Fibroblast of skin of abdomen (primary cell): ENCODE measurements at places on chromosomes 5 and 9.
A peak's percentile ranks its signal among the peaks of the same experiment; 100 is the strongest.

- DNase-seq, result peak; percentile 28
Measured at GRCh38 chr5:111800351-111800750, 43.4 kb upstream of the NREP start.

- DNase-seq, result peak; percentile 13
Measured at GRCh38 chr9:69861011-69861410, 40.4 kb downstream of the CFAP95 start.

GRCh38 chr9:71858102-71858798 is 52.7 kb downstream of the ABHD17B start:
- DNase-seq, result no peak

GRCh38 chr9:7287065-7287464 is 512.5 kb downstream of the DMAC1 start:
- DNase-seq, result no peak

DNA sequence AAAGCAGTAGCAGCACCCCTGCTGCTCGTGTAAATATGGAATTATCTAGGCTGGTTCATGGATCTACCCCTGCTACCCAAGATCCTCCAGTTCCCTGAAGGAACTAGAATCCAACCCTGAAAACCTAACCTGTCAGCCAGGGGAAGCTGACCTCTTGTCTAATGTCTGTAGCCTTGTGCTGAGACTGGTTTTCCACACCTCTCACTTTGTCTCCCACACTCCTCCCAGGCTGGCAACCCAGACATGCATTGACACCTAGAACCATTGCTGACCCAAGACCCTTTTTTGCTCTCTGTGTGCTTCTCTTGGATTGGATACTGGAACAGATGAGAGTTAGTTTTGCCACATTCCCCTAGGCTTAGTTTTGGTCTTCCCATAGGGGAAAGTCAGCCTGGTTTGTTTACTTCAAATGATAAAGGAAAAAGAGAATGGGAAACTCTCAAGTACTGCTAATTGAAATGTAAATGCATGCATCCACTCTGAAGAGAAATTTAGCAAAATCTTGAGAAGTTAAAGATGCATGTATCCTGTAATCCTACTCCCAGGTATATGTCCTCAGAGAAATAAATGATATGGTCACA is 36.6 kb upstream of the NR4A3 start:
- DNase-seq, result no peak

- DNase-seq, result peak; percentile 12
Measured at GRCh38 chr9:135602789-135603481, 36.4 kb downstream of the GLT6D1 start.

- DNase-seq, result no peak
Measured at GRCh38 chr9:126158588-126159429, 167.8 kb upstream of the MVB12B start.

- peak; percentile 74 for DNase-seq
Measured at GRCh38 chr5:96434201-96434645, 1.2 kb upstream of the PCSK1 start.

DNA sequence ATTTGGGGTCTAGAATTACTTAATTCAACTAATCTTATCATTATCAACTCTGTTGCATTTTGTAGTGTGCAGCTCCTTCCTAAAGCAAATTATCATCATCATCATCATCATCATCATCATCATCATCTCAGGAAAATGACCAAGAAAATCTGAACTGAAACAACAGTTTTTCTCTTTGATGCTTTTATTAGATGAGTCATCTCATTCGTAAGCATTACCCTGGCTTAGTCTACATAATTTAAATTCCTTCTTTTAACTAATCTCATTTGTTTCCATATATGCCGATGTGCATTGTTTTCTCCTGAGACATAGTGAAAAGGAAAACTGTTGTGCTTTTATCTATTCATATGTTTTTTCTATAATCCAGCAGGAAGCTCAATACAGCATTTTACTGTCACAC is 173.0 kb upstream of the PDE4D start:
- DNase-seq, result peak; percentile 82

DNA sequence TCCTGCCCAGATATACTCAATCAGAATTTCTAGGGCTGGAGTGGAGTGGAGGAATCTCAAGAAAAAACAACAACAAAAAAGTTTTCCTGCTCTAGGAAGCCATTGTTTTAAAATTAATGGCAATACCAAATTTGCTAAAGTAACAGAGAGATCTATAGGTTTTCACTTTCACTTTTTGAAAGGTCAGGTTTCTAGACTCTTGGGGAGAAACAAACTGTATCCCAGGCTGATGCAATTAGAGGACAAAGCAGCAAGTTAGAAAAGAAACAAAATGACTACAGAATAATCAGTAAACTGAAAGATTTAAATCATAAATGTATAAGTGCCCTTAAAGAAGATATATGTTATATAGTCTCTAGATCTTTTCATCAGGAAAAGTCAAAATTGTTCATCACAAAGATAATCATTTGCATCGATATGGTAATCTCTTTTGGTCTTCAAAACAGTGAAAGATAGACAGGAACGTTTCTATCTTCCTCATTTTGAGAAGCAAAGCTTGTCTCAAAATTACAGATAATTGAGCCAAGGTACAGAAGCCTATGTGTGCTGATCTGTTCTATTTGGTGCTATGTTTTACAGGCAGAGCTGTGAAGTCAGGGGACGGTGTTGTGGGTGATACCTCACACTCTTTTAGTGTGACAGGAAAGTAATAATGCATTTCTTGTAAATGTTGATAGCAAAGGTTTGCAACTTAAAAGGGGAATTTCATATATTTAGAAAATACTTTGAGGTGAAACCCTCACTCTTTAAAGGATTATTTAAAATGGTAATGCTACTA is 1746.6 kb upstream of the C9orf72 start:
- DNase-seq, result peak; percentile 4

DNA sequence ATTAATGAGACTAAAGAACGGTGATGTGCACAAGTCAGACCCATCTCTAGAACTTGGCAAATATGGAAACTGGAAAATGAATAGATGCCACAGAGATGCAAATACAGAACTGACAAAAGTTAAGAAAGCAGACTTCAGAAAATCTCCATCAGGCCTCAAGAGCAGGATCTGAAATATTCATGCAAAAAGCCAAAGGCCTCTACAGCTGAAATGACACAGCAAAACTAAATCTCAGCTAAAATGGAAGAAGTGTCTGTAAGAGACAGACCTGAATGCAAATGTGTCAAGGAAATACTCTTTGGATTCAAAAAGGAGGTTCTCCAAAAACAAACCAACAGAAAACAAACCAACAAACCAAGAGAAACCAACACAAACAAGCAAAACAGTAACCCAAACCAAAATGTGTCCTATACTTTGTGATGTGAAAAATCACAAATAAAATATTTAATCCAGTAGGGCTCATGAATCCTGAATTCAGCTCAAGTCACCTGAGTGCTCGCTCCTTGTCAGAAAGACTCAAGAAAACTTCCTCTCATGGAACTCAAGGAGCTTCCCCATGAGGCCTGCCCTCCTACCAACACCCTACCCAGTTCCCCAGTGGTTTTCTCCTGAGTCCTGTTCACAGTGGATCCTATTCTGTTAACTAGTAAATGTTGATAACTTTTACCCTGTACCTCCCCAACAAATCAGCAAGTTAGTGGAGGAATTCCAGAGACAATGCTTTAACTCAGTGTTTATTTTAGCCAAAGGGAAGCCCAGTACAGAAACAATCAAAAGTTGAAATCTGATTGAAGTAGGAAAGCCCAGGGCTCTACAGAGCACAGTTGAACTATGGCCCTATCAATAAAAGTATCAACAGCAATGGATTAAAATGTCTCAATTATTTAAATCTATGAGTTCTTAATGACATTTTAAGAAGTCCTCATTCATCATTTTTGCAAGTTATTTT is 14.6 kb downstream of the MRPS27 start:
- no peak for DNase-seq

GRCh38 chr5:169706758-169707450 is 69.8 kb downstream of the DOCK2 start:
- DNase-seq, result peak; percentile 60

DNA sequence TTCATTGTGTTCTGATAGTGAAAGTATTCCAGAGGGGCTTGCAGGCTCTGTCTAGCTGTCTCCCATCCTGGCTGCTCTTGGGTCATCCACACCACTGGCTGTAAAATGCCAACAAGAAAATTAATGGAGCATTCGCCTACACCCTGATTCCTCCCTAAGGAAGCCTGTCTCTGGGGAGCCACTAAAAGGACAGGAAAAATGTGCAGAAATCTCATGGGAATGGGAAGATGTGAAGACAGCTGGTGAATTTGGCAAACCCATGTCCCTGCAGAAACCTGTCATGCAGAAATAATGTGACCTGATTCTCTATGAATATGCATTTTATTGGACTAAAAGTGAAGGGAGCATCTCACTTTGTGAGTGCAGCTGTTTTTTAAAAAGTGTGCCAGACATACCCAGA is 265.6 kb downstream of the TUSC1 start:
- DNase-seq, result no peak

GRCh38 chr5:100803397-100803796 is 99.7 kb downstream of the ST8SIA4 start:
- DNase-seq, result peak; percentile 23

- DNase-seq, result no peak
Measured at GRCh38 chr5:16548812-16549211, 68.0 kb downstream of the RETREG1 start.

GRCh38 chr5:170504616-170505266 is 921 bp downstream of the KCNIP1 start:
- no peak for DNase-seq

DNA sequence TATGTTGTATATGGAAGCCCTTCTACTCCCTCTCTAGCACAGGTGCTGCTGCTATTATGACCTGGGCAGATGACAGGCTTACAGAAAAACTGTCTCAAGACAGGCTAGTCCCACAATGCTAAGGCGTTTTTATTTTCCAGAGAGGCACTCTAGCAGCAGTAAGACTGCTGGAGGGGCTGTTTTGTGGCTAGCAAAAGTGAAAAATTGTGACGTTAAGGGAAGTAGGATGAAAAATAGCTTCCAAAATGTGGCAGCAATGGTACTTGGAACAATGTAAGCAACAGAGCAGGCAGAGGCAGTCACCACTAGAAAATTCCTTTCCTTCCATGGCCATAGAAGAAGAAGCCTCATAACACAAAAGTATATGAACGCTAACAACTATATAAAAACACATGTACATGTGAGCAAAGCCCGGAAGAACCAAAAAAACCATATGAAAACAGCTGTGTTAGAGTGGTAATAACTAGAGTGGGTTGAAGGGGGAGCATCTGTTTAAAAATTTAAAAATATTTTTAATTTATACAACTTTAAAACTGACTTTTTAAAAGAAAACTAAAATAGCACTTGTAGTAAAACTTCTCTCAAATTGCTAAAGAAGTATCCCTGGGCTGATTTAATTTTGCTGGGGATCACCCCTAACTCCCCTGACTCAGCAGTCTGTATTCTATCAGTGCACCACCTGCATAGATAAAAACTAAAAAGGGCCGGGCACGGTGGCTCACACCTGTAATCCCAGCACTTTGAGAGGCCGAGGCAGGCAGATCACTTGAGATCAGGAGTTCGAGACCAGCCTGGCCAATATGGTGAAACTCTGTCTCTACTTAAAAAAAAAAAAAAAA is 30.6 kb downstream of the CLINT1 start:
- peak; percentile 17 for DNase-seq

DNA sequence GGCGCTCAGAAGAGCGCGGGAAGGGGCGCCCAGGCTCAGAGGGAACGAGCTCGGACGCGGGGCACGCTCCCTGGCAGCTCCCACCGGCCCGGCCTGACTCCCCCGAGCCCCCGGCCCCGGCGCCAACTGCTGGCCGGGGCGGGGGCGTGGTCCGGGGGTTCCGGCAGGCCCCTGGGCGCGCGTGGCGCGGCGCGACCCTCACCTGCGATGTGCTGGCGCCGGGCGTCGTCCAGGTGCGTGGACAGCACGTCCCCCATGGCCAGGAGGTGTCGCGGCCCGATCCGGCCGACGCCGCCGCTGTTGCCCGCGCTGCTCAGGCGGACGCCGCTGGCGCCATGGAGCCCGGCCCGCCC is 43.5 kb upstream of the STXBP1 start:
- DNase-seq, result no peak

GRCh38 chr5:14445013-14445412 is 136.6 kb upstream of the OTULINL start:
- peak; percentile 58 for DNase-seq

DNA sequence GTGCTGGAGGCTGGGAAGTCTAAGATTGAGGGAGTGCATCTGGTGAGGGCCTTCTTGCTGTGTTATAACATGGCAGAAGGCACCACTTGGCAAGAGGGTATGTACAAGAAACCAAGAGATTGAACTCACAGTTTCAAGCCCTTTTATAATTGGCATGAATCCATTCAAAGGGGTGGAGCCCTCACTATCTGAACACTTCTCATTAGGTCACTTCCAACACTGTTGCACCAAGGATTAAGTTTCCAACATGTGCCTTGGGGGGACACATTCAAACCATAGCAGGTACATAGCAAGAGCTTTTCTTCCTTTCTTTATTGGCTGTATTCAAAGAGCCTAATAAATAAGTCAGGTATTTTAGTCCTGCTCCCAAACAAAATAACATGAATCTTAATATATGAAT is 62.7 kb downstream of the PRELID2 start:
- no peak for DNase-seq

- DNase-seq, result no peak
Measured at GRCh38 chr9:35453786-35454185, 36.1 kb upstream of the RUSC2 start.

DNA sequence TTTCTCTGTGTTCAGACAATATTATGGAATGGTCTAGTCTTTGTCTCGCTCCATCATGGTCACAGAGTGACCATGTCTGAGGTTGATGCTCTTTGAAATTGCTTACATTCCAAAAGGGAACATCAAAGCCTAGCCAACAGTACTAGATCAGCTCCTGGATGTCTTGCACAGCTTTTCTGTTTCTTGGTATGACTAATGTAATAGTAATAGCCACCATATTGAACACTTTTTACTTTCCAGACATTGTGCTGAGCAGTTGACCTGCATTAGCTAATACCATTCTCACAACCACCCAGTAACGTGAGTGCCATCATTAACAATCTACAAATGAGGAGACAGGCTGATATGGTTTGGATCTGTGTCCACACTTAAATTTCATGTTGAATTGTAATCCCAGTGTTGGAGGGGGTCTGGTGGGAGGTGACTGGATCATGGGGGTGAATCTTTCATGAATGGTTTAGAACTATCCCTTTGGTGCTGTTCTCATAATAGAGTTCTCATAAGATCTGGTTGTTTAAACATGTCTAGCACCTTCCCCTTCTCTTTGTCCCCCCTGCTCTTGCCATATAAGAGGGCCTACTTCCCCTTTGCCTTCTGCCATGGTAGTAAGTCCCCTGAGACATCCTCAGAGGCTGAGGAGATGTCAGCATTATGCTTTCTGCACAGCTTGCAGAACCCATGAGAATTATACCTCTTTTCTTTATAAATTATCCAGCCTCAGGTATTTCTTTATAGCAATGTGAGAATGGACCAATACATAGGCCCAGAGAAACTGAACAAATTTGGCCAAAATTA is 577.5 kb upstream of the CLINT1 start:
- DNase-seq, result peak; percentile 8

- DNase-seq, result no peak
Measured at GRCh38 chr5:50717651-50718050, 51.2 kb downstream of the PARP8 start.

- DNase-seq, result no peak
Measured at GRCh38 chr5:89823046-89823445, 586.5 kb downstream of the CETN3 start.
